Stimulated activated CD8-positive, alpha-beta memory T cell treated with anti-CD3 and anti-CD28 coated beads, Interleukin-7, amount 100 ng/mL, for 24 hours (primary cell): ENCODE measurements at places on chromosomes 4 and X.
A peak's percentile ranks its signal among the peaks of the same experiment; 100 is the strongest.

GRCh38 chr4:42673082-42673425 is 16.1 kb upstream of the ATP8A1 start:
- no peak for DNase-seq

DNA sequence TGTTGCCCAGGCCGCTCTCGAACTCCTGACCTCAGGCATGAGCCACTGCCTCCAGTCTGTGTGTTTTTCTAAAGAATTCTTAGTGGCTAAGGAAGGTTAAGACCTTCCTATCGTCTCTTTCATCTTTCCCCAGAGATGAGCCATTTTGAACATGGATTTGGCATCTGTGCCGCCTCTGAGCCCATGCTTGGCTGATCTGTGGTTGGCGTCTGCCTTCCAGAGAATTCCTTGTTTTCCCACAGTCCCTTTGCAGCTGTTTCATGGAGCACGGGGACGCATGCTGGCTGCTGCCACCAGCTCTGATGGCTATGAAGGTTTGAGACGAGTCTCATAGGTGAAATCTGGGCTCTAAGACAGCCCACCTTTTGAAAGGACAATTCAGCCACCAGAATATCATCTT is 60.4 kb downstream of the SHROOM2 start:
- no peak for DNase-seq

DNA sequence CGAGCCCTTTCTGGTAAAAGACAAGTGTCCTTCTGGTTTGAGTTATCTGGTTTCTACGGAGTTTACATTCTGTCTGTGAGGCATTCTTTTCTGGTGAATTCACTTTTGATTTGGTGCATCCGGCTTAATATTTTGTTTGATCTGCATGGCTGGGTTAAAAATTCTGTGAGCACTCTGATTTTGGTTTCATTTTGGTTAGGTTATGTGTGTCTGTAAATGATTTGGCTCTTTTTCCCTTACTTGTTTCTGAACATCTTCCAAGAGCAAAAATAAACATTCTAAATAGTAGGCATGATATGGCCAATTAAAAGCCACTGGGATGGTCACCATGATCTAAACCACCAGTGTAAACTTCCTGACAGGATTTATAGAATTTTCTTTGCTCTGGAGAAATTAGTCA is 85.7 kb upstream of the PTPN13 start:
- no peak for DNase-seq

DNA sequence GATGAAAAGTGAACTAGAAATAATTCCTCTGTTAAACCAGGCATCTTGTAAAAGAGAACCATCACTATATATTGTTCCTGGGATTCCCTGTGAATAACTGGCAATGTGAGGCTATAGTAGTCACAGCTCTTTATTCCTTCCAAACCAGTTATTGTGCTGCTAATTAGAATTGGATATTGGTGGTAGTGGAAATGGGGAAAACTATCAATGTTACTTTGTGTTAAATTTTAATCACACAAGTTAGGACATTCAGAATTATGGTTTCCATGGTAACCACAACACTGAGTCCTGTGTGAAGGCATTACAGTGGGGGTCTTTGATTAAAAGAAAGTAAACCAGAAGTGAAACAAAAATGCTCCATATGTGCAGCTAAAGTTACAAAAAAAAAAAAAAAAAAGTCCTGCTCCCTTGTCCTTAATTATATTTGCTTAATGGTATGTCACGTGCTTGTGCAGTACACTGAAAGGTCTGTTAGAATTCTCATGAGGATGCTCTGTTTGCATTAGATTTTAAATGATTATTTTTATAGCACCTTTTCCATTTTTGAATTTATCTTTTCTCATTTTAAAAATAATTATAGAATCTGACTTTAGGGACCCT is 200.4 kb downstream of the ADGRL3 start:
- DNase-seq: no peak

- DNase-seq: no peak
These were observed 9.2 kb downstream of the CMC4 start for GRCh38 chrX:155061760-155062159.

DNA sequence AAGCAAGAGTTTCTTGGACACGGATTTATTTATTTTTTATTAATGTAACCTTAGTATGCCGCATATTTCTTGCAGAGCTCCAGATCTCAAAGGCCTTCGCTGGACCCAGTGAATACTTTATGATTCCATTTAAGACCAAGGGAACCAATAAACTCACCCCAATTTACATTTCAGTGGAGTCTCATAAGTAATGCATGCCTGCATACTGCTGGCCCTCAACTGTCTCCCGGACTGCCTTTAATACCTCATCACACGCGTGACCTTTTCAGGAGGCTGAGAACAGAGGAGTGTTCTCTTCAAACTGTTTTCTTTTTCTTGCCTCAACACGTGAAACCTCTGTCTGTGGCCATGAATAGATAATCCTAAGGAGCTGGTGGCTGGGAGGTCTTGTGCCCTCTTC is 240.9 kb downstream of the STIM2 start:
- DNase-seq: no peak

DNA sequence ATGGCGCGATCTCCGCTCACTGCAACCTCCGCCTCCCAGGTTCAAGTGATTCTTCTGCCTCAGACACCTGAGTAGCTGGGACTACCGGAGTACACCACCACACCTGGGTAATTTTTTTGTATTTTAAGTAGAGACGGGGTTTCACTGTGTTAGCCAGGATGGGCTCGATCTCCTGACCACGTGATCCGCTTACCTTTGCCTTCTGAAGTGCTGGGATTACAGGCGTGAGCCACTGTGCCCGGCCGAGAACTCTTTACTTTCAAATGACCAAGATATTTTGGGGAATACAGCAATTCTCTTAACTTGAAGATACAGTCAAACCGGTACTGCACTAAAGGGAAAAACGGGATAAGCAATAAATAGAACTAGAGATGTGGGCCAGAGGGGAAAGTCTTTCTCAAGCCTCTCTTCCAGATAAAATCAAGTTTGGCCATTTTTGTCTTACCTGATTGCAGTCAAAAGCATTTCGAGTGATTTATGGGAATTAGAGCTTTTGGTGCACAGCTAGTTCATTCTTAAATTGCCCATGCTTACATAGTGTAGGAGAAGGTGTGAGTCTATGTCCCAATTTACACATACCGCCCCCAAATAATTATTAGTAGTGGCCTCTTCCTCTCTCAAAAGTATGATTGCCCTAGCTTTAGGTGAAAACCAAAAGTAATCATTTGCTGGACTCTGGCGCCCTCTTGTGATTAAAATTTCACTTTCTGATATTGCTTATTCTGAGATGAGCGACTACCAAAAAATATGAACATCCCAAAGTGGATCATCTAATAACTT is 53.2 kb upstream of the ABCG2 start:
- DNase-seq: peak; percentile 4

DNA sequence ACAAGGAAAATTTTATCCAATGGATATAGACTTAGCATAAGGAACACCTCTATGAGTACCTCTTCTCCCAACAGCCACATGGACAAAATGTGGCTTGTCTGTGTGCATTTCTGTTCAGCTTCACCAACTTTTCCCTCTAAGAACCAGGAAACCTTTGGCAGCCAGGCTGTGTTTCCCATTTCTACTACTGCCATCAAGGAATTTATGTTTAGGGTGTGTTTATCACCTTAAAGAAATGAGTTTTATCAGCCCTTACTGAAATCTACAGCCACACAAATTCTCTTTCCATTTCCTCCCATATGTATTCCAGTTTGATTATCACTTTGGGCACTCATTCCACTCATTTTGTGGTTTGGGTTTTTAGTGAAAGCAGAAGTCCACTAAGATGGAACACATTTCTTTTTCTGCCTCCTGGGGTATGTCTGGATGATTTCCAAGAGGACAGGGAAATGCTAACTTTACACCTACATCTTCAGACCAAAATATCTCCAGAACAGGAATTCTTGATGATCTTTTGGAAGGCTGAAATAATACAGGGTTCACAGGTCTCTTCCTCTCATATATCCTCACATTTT is 82.6 kb upstream of the MAOA start:
- DNase-seq: no peak

DNA sequence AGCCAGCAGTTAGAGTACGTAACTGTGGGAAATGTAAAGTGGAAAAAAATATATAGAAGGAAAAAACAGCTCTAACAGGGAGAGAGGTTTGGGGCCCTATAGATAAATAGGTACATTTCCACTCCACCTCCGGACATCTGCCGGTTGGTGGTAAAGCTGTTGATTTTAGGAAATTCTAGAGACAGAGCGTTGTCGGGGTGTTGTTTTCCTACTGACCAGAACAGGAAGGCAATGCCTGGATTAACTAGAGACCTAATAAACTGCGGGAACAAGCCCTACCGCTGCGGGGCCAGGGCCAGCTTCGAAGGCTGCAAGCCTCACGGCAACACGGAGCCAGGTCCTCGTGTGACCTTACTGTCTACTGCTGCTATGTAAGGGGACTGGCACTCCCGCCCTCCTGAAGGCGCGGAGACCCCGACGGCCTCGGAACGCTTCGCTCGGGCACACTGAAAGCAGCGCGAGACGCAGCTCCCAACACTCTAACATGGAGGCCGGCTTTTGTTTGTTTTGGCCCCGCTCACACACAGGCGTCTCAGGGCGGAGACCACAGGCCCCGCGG is 702 bp upstream of the CDKN2AIP start:
- peak; percentile 12 for DNase-seq

DNA sequence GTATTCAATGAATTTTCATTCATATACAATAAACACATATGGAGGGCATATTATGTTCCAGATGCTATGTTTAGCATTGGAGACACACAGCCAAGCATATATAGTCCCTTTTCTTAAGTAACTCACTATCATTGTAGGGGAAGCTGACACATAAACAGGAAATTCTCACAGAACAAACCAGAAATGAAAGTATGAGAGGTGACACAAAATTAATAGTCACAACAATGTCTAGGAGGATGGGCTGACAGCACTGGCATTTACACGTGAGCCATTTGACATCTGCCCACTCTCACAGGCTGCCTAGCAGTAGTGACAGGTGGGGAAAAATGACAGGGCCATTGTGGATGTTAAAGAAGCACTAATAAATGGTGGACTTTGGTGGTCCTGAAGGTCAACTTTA is 2.6 kb upstream of the CNOT6L start:
- DNase-seq: no peak

GRCh38 chr4:13704035-13704434 is 76.5 kb upstream of the BOD1L1 start:
- no peak for DNase-seq

DNA sequence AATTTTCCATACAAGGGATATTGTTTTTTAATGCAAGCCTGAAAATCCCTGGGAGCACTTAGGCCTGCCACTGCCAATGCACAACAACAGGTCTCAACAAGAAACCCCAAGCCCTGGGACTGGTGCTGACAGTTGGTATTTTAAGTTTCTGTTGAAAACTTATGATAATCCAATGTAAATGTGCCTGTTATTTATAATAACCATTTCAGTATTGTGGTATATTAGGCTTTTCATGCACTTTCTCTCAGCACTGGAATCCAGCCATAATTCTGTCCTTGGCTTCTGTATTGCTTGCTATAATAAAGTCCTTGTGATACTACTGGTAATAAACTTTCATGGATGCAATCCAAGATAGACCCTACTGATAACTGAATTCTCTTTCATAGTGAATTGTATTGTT is 218.9 kb downstream of the PCDH7 start:
- no peak for DNase-seq

GRCh38 chr4:150207871-150208270 is 129.6 kb downstream of the DCLK2 start:
- no peak for DNase-seq

DNA sequence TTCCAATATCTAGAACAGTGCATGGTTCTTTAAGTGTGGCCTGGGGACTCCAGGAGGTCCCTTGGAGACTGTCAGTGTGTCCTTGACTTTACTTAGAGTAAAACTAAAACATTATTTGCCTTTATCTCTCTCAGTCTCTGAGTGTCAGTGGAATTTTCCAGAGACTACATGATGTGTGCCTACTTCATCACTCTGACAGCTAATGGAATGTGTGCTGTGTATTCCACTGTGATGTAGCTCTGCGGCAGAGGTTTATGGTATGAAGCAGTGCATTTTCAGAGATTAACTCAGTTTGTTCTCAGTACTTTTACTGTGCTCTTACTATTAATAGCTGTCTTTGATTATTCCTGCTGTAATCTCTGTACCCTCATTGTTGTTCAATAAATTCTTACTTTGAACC is 85.6 kb downstream of the MANBA start:
- no peak for DNase-seq
